ENCODE measurements at places on chromosomes 7 and 10.

- DNase-seq = no peak
Measured at GRCh38 chr10:1809139-1809741, 71.9 kb upstream of the ADARB2 start.

DNA sequence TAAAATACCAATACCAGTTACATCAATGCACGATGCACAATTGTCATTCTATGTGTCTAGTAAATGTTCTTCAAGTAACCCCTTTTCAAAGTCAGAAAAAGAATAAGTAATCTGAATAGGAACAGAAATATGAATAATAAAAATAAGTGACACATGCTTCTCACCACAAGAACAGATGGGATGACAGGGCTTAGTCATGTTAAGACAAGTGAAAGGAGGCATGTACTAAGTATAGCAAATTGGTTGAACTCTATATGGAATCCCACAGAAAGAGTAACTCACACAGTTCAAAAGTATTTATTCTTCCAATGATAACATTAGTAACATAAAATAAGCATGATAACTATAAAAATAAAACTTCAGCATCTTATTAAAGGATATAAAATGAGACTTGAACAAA is 100.9 kb upstream of the TAS2R16 start:
- no peak for DNase-seq

GRCh38 chr10:50561266-50561665 is 62.5 kb downstream of the SGMS1 start:
- DNase-seq = no peak

GRCh38 chr10:125208854-125209565 is 48.6 kb upstream of the CTBP2 start:
- no peak for DNase-seq

GRCh38 chr10:4651404-4652037 is 174.5 kb upstream of the AKR1E2 start:
- no peak for DNase-seq

DNA sequence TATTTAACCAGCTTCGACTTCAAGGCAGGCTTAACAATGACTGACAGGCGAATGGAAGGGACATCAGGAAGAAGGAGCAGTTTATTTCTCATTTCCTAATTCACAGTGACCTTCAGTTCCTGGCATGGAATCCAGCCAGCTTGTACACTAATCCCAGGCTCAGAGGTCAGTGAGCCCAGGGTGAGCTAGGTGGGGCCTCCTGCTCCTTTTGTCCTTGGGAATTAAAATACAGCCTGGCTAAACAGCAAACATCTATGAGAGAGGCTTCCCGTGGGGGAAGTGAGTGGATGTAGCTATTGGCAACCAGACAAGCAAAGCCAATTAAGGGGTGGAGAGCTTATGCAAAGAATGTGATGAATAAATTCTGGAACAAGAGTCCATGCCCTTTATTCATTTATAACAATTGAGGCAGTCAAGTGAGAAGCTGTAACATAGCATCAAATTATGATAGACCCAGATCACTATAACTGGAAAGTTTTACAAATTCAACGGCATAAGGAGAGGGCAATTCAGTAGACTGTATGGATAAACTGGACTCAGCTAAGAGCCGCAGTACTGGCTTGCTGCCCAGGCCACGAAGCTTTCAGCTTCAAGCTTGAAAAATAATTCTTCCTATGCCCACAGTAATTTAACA is 57.1 kb downstream of the STK17A start:
- no peak for DNase-seq

DNA sequence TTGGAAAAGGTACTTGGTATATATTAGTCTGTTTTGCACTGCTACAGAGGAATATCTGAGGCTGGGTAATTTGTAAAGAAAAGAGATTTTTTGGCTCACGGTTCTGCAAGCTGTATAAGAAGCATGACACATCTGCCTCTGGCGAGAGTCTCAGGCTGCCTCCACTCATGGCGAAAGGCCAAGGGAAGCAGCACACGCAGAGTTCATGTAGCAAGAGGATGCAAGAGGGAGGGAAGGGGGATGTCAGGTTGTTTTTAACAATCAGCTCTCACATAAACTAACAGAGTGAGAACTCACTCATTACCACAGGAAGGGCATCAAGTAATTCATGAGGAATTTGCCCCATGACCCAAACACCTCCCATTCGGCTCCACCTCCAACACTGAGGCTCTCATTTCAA is 484.8 kb upstream of the DPP6 start:
- DNase-seq = no peak

- DNase-seq = no peak
Measured at GRCh38 chr7:143505838-143506237, 28.2 kb downstream of the TAS2R41 start.

DNA sequence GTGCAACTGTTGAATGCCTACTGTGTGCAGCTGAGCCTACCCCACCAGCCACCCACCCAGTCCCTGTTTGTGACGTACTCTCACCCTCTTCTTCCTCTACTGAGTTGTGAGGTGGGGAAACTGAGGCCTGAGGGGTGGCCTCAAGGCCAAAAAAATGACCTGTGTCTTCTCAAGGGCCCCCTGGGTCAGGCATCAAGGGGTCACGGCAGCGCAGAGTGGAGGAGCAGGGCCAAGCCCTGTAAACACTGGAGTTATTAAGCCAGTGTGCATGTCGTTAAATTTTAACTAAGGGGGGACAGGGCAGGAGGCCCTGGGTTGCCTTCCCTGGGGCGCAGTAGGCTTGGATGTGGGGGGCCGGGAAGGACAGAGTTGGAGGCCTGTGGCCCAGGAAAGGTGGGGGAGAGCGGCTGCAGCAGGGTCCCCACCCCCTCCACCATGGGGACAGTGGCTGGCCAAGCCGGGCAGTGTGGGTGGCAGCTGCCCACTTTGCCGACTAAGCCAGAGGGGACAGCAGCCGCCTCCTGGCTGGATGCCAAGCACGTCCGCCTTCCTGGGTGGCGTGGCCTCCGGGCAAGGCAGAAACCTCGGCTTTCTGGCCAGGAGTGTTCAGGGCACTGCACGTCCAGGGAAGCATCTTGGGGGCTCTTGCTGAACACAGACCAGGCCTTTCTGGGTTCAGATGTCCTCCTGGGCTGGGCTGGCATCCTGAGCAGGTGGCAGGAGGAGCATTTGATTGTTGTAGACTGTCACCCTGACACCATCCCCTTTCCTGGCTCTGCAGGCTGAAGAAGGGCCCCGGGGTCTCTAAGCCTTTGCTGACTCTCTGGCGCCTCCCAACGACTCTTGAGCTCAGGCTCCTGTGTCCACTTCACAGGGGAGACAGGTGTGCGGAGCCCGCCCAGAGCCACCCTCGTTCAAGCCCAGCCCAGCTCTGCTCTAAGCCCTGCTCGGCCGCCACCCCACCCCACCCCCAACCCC is 1.9 kb downstream of the SLC29A4 start:
- no peak for DNase-seq

DNA sequence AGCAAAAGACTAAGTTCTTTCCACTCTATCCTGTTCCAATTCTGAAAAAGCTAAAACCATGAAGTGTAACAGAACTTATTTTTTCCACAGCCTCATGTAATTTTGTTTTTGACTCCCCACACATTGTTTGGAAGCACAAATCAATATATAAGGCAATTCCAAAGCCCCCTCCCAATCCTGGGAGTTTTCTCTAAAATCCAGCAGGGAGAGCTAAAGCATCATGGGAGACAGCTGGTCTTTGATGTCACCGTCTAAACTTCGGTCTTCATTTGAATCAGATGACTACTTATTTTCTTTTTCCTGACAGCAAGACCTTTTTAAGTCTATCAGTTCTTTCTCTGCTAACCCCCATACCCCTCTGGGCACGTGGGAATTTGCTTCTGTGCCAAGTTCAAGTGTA is 33.3 kb upstream of the PON1 start:
- DNase-seq = no peak

DNA sequence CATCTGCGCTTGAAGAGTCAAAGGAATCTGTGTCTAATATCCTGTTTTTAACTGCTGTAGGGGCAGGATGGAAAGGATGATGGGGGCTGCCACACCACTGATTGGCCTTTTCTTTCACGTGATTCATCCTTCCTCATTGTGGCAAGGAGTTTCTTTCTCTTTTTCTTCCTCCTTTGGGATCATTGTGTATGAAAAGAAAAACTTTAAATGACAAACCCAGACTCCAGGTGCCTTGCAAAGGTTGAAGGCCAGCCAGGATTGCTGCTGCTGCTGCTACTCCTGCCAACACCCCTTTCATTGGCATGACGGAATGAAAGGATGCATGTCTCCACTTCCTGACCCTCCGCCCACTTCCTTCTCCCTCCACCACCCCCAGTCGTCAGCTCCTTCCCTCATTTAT is 6.5 kb upstream of the OIT3 start:
- no peak for DNase-seq

DNA sequence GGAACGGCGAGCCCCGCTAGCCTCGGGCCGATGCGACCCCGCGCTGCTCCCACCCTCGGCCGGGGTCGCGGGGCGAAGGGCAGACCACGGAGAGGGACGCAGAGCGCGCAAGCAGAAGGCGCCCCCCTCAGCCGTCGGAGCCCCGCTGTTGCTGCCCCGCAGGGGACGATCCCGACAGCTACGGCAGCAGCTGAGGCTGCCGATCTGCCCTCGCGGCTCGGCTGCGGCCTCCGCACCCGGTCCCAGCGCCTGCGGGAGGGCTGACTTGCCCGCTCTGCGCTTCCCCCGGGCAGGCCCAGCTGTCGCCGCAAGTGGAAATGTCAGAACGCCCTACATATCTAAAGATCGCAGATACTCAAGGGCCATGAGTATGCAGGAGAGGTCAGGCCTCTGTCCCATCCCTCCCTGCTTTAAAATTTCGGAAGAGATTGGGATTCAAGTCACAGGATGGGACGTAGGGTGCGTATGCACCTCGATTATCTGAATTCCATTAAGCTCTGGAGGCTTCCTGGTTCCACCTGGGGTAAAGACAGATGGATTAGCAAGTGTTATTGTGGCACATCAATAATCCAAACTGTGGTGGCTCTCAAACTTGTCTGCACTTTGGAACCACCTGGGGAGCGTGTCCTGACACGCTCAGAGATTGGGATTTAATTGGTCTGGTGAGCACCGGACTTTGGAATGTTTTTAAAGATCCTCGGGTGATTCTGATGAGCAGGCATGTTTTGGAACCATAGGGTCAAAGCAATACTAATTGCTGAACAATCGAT is at the start of gene CRPPA:
Gene CRPPA (minus strand): TSS at position 206 of the 770 bp plus-strand sequence. CDS start 216 bp downstream, outside the sequence.
- DNase-seq = no peak

GRCh38 chr7:14734839-14735321 is 167.7 kb downstream of the DGKB start:
- no peak for DNase-seq

- no peak for DNase-seq
Measured at GRCh38 chr7:33832271-33832721, 73.0 kb upstream of the BMPER start.

GRCh38 chr7:90642978-90643377 is 46.9 kb downstream of the CDK14 start:
- no peak for DNase-seq

DNA sequence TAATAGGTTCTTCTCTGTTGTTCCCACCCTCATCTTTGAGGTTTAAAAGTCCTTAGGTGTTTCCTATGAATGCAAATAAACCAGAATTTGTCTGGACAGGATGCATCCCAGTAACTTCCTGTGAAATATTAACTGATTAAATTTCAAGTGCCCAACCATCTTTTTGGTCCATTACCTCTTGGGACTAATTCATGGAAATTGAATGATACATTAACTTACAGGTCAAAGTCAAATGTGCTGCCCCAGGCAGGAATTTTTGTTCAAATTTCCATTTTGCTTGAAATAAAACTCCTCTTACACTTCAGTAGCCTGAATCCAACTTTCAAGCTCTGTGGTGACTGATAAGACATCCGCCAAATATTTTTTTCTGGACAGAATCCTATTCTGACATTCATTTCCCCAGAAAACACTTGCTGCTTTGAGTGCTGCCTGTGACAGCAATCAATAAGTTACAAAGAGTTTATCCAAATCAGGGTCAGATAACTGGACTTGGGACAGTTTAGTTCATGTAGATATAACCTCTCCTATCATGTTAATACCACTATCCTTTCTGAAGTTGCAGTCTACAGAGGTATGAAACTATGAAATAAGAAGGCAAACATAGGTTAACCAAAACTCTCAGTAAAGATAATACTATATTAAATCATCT is 383.5 kb downstream of the POM121L12 start:
- no peak for DNase-seq

GRCh38 chr10:13882119-13882711 is 295.4 kb downstream of the PRPF18 start:
- DNase-seq = no peak

DNA sequence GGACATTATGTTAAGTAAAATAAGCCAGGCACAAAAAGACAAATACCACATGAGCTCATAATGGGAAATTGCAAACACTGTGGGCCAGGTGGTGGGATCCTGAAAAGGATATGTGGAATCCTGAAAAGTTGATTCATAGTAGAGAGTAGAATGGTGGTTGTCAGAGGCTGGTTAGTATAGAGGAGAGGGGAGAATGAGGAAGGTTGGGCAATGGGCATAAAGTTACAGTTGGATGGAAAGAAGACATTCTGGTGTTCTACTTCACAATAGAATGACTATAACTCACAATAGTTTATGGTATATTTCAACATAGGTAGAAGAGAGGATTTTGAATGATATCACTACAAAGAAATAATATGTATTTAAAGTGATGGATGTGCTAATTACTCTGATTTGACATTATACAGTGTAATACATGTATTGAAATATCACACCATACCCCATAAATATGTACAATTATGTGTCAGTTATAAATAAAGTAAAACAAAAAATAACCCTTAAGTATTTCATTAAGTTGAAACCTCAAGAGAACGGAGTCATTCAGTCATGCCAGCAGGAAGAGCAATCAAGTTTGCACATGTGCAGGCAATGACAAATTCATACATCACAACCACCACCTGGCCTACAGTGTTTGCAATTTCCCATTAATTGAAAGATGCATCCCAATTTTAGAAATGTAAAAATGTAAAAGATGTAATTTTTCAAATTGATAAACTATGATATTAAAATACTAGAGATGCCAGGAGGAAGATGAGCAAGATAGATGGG is 156.7 kb downstream of the MAGI2 start:
- no peak for DNase-seq

GRCh38 chr7:100400656-100401055 is 27.4 kb downstream of the PILRA start:
- no peak for DNase-seq

All from esophagus squamous epithelium (tissue), 5 donors.